ENCODE measurements at places on chromosomes 1 and 21. TPM values are rescaled to one million over a fixed set of nuclear protein-coding genes. Genes with fewer than 3 reads are reported as not detected.

- no peak for DNase-seq
- H3K27me3 ChIP-seq = no peaks in the 10 kb centered on the region
- H3K36me3 ChIP-seq = no peaks in the 10 kb centered on the region
These were observed 48.0 kb downstream of the BACE2 start for GRCh38 chr21:41215856-41216408.

DNA sequence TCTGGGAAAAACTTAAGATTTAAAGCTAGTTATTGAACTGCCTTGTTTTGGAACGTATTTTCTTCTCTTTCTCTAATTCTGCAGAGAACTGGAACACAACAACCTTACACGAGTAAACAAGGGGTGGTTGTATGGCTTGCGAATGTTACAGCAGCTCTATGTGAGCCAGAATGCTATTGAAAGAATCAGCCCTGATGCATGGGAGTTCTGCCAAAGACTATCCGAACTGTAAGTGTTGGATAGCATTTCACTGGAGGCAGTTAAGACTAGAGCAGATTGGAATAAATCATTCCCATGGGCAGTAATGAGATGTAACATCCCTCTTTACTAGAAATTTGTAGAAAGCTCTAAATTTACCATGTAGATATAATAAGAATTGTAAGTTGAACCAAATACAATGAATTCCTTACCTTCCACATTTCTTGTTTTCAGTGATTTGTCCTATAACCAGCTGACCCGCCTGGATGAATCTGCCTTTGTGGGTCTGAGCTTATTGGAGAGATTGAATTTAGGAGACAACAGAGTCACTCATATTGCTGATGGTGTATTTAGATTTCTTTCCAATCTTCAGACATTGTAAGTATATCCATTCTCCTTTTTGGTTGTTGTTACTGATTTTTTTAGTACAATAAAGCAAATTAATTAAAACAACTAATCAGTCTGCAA lies 22.9 kb downstream of the LRIG2 start:
- DNase-seq = no peak
- no peaks in the 10 kb centered on the region for H3K27me3 ChIP-seq
- H3K36me3 ChIP-seq = peaks cover 20% of the 10 kb centered on the region
- H3K4me1 ChIP-seq = peaks cover 5% of the 10 kb centered on the region
- H3K27ac ChIP-seq = no peak overlapping the region
- H3K4me3 ChIP-seq = no peak overlapping the region

DNA sequence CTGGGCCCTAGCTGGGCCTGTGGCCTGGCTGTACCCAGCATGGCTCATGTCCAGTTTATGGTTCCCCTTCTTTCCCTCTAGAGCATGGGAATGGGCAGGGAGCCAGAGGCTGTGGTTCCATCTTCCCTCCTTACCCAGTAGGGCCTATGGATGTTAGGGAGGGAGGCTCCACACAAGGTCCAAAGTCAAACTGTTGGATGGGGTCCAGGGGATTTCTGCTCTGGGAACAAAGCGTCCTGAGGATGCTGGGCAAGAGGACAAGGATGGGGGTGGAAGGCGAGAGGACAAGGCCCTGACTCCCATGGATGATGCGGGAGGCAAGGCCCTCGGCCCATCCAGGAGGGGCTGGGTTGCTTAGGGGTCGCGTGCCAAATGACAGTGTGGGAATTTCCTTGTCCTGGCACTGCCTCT lies 17.3 kb downstream of the CSF1 start:
- H3K27me3 ChIP-seq = no peaks in the 10 kb centered on the region
- H3K4me3 ChIP-seq = no peak overlapping the region
- H3K4me1 ChIP-seq = no peaks in the 10 kb centered on the region
- peaks cover 2% of the 10 kb centered on the region for H3K36me3 ChIP-seq
- H3K27ac ChIP-seq = peak overlapping the region; percentile 71
- peak; percentile 36 for DNase-seq

- no peaks in the 10 kb centered on the region for H3K36me3 ChIP-seq
- no peaks in the 10 kb centered on the region for H3K4me1 ChIP-seq
- H3K27me3 ChIP-seq = no peaks in the 10 kb centered on the region
- H3K4me3 ChIP-seq = no peak overlapping the region
These were observed 205.7 kb upstream of the RUNX1 start for GRCh38 chr21:35254765-35255138.

Gene IVL
- total RNA-seq = not detected

- no peaks in the 10 kb centered on the region for H3K27me3 ChIP-seq
- no peaks in the 10 kb centered on the region for H3K4me1 ChIP-seq
- H3K4me3 ChIP-seq = no peak overlapping the region
- peak; percentile 7 for DNase-seq
- H3K27ac ChIP-seq = no peak overlapping the region
These were observed 20.9 kb downstream of the MCOLN3 start for GRCh38 chr1:85027242-85027983.

DNA sequence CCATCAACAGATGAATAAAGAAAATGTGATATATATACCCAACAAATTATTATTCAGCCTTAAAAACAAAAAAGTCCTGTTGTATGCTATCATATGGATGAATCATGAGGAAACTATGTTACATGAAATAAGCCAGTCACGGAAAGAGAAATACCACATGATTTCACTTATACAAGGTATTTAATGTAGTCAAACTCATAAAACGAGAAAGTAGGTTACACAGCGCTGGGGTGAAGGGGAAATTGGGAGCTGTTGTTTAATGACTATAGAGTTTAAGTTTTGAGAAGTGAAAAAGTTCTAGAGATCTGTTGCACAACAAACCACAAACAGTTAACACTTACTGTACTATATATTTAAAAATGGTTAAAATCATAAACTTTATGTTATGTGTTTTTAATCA lies 58.5 kb downstream of the SLC25A24 start:
- no peak overlapping the region for H3K4me3 ChIP-seq
- peaks cover 3% of the 10 kb centered on the region for H3K36me3 ChIP-seq
- no peaks in the 10 kb centered on the region for H3K27me3 ChIP-seq

DNA sequence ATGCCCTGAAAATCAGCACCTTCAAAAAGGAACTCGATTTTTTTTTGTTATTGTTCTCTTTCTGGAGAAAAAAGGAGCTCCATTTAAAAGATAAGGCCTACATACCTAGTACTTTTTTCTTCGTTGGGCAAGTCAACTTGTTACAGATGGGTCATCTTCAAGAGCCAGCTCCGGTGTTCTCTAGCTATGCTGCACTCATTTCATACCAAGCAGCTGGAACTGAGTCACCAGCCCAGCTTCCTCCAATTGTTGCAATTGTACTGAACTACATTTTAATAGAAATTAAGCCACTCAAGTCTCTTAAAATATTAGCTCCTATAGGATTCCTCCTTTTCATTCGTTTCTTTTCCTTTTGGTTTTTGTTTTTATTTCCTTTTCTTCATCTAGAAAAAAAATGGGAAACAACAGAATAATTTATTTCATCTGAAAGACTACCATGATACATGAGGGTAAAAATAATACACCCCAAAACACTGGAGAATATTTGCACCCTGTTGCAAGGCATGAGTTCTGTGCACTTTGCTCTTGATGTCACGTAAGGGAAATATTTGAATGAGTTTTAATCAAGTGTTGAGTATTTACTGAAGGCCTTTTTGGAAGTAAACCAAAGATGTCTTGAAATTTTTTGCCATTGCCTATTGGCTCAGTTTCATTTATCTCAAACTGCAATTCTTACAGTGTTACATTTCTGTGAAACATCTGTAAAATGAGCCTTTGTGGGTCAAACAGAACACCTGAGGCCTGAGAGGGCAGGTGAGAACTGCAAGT lies 60.5 kb downstream of the CLIC4 start:
- DNase-seq = no peak
- no peak overlapping the region for H3K27ac ChIP-seq
- no peaks in the 10 kb centered on the region for H3K27me3 ChIP-seq
- H3K36me3 ChIP-seq = no peaks in the 10 kb centered on the region
- H3K4me3 ChIP-seq = no peak overlapping the region

DNA sequence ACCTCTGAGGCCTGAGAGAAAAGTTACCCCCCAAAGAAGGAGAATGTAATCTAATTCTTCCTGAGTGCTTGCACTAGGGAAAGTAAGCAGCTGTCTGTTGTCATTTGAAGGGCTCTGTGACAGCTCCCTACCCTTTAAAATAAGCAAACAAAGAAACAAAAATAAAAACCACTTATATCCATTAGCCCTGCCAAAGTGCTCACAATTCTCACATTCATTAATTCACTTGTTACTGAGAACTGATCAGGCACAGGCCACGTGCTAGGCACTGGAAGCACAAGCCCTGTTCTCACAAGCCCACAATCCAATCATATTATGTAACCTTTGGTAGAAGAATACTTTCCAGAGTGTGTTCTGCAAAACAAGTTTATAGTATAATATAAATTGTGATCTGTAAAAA lies 199.4 kb downstream of the ZC3H11B start:
- H3K36me3 ChIP-seq = no peaks in the 10 kb centered on the region
- H3K27me3 ChIP-seq = no peaks in the 10 kb centered on the region
- H3K4me1 ChIP-seq = no peaks in the 10 kb centered on the region
- H3K27ac ChIP-seq = no peak overlapping the region
- peak; percentile 58 for DNase-seq

GRCh38 chr1:63547621-63548294 lies 24.4 kb downstream of the EFCAB7 start:
- no peak overlapping the region for H3K4me3 ChIP-seq
- H3K4me1 ChIP-seq = no peaks in the 10 kb centered on the region
- no peak for DNase-seq
- H3K27ac ChIP-seq = no peak overlapping the region
- no peaks in the 10 kb centered on the region for H3K36me3 ChIP-seq
- no peaks in the 10 kb centered on the region for H3K27me3 ChIP-seq
